ENCODE measurements at places on chromosomes 2 and 18. TPM values are rescaled to one million over a fixed set of nuclear protein-coding genes. Genes with fewer than 3 reads are reported as not detected.

IL18R1 gene
- 3.5 TPM for total RNA-seq

SP100 gene
- total RNA-seq: 56.9 TPM

SERTAD2 gene
- total RNA-seq: 21.6 TPM

COL3A1 gene
- not detected for total RNA-seq

DSG1 gene
- not detected for total RNA-seq

LHCGR gene
- not detected for total RNA-seq

ABCB11 gene
- total RNA-seq: not detected

MTA3 gene
- total RNA-seq: 41.4 TPM

CHRNA1 gene
- total RNA-seq: not detected

DSC3 gene
- 60.8 TPM for total RNA-seq

C2orf66 gene
- 0.98 TPM for total RNA-seq

ATF2 gene
- 58.5 TPM for total RNA-seq

TUBB6 gene
- 167 TPM for total RNA-seq

ADAM23 gene
- total RNA-seq: not detected

KANSL1L gene
- total RNA-seq: 9.8 TPM

MYCN gene
- not detected for total RNA-seq

BOK gene
- 15.5 TPM for total RNA-seq

PSMA8 gene
- not detected for total RNA-seq

TDRD15 gene
- not detected for total RNA-seq

TANC1 gene
- total RNA-seq: 35.3 TPM

Measured in MCF 10A (cell line).